ENCODE measurements at places on chromosomes 7 and 10.

DNA sequence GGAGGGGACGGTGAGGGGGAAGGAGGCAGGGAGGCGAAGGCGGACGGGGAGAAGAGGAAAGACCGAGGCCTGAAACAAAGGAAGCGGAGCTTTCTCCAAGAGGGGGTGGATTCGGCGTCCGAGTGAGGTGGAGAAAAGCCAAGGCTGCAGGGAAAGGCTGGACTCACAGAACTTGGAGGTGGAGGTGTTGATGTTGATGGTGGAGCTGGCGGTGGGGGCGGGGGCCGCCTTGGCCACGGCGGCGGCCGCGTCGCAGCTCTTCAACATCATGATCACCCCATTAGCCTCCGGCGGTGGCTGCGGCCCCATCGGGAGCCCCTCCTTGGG is 578 bp downstream of the CACUL1 start:
- H3K36me3 ChIP-seq, result no peaks in the 10 kb centered on the region
- H3K27me3 ChIP-seq, result no peaks in the 10 kb centered on the region
- H3K4me3 ChIP-seq, result peak overlapping the region; percentile 81
- H3K27ac ChIP-seq, result peak overlapping the region; percentile 91
- H3K4me1 ChIP-seq, result peaks cover 28% of the 10 kb centered on the region

DNA sequence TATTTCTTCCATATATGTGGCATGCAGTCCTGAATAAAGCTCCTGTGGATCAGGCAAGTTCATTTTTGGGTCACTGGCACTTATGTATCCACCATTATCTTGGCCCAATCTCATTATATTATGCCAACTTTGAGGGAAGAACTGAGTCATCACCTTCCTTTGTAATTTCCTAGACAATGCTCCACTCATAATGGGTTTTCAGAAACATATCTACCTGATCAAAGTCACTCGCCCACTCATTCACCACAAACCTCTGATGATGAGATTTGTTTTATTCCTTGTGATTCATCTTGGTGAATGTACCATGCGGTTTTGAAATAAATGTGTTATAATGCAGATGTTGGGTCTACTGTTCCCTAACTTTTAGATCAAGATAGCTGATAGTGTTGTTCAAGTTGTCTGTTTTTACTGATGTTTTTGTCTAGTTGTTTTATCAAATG is 525.8 kb downstream of the KIF20B start:
- H3K27me3 ChIP-seq, result no peaks in the 10 kb centered on the region
- DNase-seq, result no peak
- no peaks in the 10 kb centered on the region for H3K4me1 ChIP-seq
- no peak overlapping the region for H3K27ac ChIP-seq
- H3K36me3 ChIP-seq, result no peaks in the 10 kb centered on the region

DNA sequence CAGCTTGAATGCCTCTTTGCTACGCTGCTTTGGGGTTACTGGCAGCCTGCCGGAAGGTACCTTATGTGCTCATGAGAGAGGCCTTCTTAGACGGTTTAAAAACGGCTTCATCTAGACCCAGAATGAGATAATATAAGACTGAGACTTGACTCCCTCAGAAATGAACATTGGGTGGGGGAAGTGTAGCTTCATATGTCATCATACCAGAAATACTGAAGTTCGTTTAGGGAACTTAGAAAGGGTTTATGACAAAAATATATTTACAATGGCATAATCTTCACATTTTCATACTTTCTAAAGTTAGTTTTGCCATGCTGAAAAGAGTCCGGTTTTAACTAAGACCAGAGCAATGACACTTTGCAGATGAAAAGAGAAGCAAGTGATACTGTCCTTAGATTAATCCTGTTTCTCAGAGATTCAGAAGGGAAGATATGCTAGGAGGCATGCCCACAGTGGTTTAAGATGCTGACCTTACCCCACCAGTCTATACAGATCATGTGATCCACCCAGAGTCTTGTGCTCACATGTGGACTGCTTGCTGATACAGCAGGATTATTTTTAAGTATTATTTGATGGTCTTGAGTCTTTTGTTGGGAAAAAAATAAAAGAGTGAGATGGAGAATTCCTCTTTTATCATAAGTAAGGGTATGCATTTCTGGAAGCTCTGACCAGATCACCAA is 40.8 kb upstream of the HGF start:
- H3K4me3 ChIP-seq, result no peak overlapping the region
- no peak overlapping the region for H3K27ac ChIP-seq
- no peak for DNase-seq
- no peaks in the 10 kb centered on the region for H3K27me3 ChIP-seq
- H3K36me3 ChIP-seq, result no peaks in the 10 kb centered on the region

- DNase-seq, result no peak
- H3K27ac ChIP-seq, result no peak overlapping the region
- no peaks in the 10 kb centered on the region for H3K27me3 ChIP-seq
- no peak overlapping the region for H3K4me3 ChIP-seq
- no peaks in the 10 kb centered on the region for H3K4me1 ChIP-seq
These were observed 19.1 kb upstream of the ARMS2 start for GRCh38 chr10:122435212-122435827.

DNA sequence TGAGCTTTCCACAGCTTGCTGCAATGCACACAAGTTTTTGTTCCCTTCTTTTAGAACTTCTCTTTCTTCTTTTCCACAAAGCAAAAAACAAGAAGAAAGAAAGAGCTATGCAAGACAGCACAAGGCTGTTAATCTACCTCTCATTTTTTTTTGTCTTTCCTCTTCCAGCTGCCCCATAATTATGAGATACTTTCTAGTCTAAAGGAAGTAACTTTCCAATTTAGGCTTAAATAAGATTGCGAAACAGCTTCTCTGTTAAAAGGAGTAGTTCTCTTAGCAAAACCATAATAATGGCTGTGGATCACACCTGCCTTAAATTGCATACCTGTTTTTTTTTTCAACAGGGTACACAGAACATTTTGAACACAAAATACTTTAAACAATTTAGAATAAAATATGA is 56.0 kb downstream of the NDUFB2 start:
- H3K36me3 ChIP-seq, result peaks cover 3% of the 10 kb centered on the region
- H3K27me3 ChIP-seq, result no peaks in the 10 kb centered on the region
- no peaks in the 10 kb centered on the region for H3K4me1 ChIP-seq
- DNase-seq, result no peak

DNA sequence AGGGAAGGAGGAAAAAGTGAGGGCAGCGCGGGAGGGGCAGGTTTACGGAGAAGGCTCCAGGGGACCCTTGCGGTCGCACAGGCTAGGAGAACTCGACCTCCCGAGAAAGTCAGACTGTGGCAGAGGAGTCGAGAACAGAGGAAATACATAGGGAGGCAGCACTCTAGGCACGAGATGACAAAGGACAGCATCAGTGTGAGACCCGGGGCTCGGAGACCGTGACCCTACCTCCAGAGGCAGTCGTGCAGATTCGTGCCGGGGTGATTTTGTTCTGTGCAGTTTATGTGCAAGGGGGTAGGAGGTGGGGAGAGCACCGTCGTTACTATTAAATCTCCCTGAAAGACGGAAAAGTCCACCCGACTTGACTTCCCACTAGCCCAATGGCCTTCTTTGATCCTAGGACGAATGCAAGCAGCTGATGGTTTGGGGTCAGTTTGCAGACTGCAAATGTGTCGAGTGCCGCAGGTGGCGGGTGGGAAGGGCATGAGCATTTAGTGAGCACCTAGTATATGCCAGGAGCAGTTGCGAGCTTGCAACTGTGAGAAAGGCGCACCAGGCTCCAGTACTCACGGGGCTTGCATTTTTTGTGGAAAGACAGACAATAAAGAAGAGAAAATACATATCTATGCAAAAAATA is 674 bp upstream of the OSBPL3 start:
- no peaks in the 10 kb centered on the region for H3K27me3 ChIP-seq
- no peak for DNase-seq
- peak overlapping the region; percentile 42 for H3K4me3 ChIP-seq
- no peaks in the 10 kb centered on the region for H3K36me3 ChIP-seq

All from body of pancreas (tissue), 4 donors.